ENCODE measurements at places on chromosomes 3 and 15. TPM values are rescaled to one million over a fixed set of nuclear protein-coding genes. Genes with fewer than 3 reads are reported as not detected.

- DNase-seq: peak; percentile 14
Measured at GRCh38 chr15:80898040-80898439, 91.6 kb downstream of the MESD start.

DNA sequence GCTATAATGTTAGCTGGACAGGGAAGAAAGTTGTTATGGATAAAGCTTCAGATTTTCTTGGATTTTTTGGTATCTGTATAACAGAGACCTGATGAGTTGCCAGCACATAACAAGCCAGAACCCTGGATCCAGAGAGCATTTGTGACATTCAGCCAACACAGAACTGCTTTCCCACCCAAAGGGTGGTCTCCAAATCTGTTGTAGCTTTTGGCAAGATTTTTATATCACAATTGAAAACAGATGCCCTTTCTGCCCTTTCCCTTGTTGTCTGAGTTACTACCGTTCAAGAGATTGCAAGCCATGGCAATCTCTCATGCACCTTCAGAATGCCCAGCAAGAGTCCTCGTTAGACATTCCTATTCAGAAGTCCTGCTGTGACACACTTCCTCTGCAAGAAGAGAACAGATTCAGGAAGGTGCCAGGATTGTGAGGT, 107.6 kb upstream of the FGF7 start:
- no peak for DNase-seq

GRCh38 chr3:47394881-47395280, 14.1 kb downstream of the PTPN23 start:
- no peak for DNase-seq

- no peak for DNase-seq
Measured at GRCh38 chr3:13685721-13686120, 136.8 kb downstream of the FBLN2 start.

DNA sequence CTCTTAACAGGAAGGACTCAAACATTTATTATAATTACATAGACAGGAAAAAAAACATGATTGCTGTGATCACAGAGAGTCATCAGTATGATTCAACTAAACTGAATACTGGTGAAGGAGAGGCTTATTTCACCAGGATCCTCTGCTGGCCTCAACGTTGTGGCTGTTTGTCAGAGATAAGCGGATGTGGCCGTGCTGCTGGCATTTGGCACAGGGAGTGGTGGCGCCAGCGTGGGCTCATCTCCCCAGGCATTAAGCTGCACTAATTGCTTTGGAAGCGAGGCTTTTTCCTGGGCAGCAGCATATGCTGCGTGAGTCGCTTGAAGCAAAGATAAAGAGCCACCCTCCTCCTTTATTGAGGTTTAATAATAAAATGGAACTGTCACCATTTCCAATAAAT, 306.7 kb downstream of the LRTM1 start:
- no peak for DNase-seq

DNA sequence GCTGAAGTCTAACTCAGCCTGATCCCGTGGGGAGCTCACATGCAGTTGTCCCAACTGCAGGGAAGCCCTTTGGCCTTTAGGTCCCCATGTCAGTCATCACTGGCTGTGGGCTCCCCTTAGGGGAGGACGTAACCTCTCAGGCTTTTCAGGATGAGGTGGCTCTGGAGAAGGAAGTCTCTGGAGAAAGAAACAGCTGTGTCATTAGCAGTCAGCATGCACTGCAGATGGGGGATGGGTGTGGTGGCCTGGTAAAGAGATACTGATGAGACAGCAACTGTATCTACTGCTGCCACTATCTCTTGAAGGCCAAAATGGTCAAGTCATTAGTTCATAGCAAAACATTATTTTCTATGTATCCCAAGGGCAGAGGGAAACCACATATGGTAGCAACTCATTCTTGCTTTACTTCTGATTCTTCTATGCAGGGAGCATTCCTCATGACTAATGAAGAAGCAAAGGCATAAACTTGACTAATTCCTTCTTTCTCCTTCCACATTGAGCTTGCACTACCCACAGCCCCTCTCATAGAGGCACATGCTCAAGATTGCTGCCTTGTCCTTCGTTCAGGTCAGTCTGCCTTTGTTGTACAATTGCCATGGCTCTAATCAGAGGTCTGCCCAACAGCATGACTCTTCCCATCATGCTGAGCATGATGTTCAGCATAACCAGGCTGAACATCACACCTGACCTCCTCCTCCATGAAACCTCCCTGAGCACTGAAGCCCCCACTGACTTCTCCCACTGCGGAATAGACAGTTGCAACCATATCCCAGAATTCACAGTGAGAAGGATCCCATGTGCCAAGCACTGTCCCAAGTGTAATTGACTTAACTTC, 47.8 kb upstream of the TMEM158 start:
- no peak for DNase-seq

- no peak for DNase-seq
Measured at GRCh38 chr15:90782442-90782841, 65.3 kb downstream of the BLM start.

DNA sequence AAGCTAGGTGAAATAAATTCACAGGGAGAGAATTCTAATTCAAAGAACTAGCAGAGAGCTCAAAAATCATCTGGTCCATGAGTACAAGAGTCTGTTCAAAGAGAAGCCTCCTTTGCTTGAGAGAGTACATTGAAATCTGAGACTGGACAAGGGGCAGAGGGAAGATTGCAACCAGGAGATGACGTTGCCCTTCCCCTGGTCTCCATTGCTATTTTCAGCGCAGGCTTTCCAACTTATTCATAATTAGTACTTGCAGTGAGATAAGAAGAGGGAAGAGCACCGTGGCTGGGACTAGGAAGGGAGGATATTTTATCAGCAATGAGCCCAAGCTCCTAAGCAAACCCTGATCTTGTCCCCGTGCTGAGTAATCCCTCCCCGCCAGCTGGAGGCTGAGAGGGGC, 251.8 kb upstream of the RORA start:
- no peak for DNase-seq

- DNase-seq: no peak
Measured at GRCh38 chr15:100330629-100331215, 11.1 kb downstream of the ADAMTS17 start.

GRCh38 chr15:67093504-67093862, 28.1 kb downstream of the SMAD3 start:
- no peak for DNase-seq

DNA sequence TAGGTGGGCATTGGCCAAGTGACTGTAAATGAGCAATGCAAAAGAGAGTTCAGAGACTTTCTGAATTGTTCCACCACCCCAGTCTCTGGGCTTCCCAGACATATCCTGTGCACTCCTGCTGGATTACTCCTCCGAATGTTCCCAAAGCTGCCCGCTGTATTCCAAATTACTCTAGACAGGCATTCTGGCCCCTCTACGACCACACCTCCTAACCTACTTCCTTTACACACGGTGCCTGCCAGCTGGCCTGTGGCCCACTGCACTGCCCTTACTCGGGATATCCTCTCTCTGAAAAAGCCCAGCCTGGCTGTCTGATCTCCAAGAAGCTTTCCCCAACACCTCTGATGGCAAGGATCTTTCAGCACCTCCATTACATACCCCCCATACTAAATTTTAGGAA, 66.6 kb downstream of the DUT start:
- no peak for DNase-seq

- no peak for DNase-seq
Measured at GRCh38 chr3:195885036-195885891, 23.1 kb downstream of the TNK2 start.

DNA sequence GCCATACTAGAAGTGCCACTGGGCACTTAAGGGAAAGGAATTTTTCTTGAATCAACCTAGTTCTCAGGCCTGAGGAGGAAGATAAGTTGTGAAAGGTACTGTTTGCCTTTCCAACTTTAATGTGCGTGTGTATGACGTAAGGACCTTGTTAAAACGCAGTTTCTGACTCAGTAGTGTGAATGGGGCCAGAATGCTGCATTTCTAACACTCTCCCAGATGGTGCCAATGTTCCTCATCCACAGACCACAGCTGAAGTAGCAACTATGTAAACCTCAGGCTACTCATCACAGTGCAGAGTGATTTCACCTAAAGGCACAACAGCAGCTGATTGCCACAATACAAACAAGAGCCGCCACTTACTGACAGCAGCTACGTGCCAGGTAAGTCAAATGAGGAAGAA, 103.6 kb downstream of the OTOL1 start:
- DNase-seq: no peak

- DNase-seq: peak; percentile 32
Measured at GRCh38 chr15:45449916-45450867, 71.8 kb upstream of the GATM start.

GRCh38 chr3:23601091-23601822, 204.5 kb upstream of the UBE2E1 start:
- peak; percentile 89 for DNase-seq

DNA sequence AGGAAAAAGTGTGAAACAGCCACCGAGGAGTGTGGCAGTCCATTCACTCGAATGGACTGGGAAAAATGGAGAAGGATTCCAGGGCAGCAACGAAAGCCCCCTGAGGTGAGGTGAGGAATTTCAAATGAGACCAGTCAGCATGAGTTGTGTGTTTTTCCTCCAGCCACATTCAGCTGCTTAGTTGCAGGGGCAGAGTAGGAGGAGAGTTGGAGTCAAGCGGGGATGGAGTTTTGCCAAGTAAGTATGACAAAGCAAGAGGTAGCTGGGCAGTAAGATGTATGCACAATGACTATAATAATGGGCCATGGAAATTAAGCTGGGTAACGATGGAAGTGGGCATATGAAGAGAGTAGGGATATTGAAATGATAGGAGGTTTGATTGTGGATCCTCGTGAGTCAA, 64.4 kb downstream of the CCDC54 start:
- DNase-seq: no peak

- no peak for DNase-seq
Measured at GRCh38 chr3:194458131-194458530, 28.7 kb downstream of the ATP13A3 start.

GRCh38 chr3:122055215-122055614, at the start of gene CD86:
Gene CD86, plus strand, starts transcription at chr3:122055362. Its CDS starts 128 bp downstream, at chr3:122055490.
- DNase-seq: no peak

DNA sequence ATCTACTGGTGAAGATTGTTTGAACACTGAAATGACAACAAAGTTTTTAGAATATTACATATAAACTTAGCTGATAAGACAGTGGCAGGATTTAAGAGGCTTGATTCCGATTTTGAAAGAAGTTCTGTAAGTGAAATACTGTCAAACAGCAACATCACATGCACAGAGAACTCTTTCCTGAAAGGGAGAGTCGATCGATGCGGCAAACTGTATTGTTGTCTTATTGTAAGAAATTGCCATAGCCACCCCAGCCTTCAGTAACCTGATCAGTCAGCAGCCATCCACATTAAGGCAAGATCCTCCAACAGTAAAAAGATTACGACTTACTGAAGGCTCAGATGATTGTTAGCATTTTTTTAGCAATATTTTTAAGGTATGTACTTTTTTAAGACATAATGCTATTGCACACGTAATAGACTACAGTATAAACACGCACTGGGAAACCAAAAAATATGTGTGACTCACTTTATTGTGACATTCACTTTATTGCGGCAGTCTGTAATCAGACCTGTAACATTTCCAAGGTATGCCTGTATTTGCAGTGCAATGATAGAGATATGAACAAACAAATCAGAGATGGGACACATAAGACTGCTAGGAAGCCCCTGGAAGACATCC, 225.6 kb upstream of the UBE2E1 start:
- no peak for DNase-seq

DNA sequence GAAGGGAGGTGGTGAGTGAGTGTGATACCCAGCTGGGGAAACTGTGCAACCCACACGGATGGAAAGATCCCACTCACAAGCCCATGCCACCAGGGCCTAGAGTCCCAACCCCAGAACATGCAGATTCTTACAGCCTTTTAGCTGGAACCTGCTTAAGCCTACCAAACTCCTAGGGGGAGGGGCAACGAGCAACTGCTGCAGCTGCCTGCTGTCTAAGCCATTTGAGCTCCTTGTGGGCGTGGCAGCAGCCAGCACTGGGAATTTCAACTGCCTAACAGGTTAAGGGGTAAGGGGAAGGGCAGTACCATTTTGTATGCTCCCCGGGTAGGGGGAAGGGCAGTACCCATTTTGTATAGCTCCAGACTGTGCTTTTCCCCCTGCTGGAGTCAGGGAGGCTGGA, 673.2 kb upstream of the BCHE start:
- no peak for DNase-seq

The HTR3E gene
- not detected for total RNA-seq

The PDZRN3 gene
- total RNA-seq: 0.17 TPM

The DNAH12 gene
- total RNA-seq: 0.25 TPM

The LRRC31 gene
- 1.2 TPM for total RNA-seq

The GOLGA6L10 gene
- total RNA-seq: 0.35 TPM

The FMN1 gene
- total RNA-seq: 4.0 TPM

The SLC22A13 gene
- total RNA-seq: not detected

The ONECUT1 gene
- total RNA-seq: not detected

The AQR gene
- 37.8 TPM for total RNA-seq

The UTS2B gene
- not detected for total RNA-seq

The FEZF2 gene
- not detected for total RNA-seq

The DPH3 gene
- 24.7 TPM for total RNA-seq

The GOLGA6A gene
- total RNA-seq: 0.05 TPM

The IQCH gene
- 14.0 TPM for total RNA-seq

The MINDY4B gene
- total RNA-seq: not detected
